Stimulated activated memory B cell treated with anti-CD40 and anti-IgM and Interleukin-4, amounts not matched to agents 10 μg/mL and 1 μg/mL and 100 μg/mL, for 72 hours (primary cell): ENCODE measurements at places on chromosomes 11 and 22.
A peak's percentile ranks its signal among the peaks of the same experiment; 100 is the strongest.

DNA sequence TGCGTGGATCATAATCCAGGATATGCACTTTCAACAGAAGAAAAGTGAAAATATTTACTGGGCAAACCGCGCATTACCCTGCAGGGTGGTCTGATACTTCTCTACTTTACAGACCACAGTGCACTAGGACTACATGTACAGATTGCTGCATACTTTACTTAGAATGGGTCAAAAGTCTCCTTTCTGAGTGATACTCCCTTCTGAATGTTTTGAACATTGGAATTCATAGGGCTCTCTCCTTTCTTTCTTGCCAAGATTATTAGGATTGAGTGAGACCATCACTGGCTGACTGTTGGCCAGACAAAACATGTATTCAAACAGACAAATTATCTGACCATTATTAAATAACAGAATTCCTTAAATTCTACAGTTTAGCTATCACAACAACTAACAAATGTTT, 6.6 kb upstream of the FIBIN start:
- no peak overlapping the region for H3K4me3 ChIP-seq
- no peaks in the 10 kb centered on the region for H3K4me1 ChIP-seq
- H3K36me3 ChIP-seq: no peaks in the 10 kb centered on the region
- ATAC-seq: no peak
- no peaks in the 10 kb centered on the region for H3K27me3 ChIP-seq

- no peak for ATAC-seq
- H3K27ac ChIP-seq: peak overlapping the region; percentile 100
- H3K4me1 ChIP-seq: peaks cover 41% of the 10 kb centered on the region
- H3K4me3 ChIP-seq: peak overlapping the region; percentile 99
These were observed 385 bp downstream of the HARBI1 start for GRCh38 chr11:46616551-46617133.

DNA sequence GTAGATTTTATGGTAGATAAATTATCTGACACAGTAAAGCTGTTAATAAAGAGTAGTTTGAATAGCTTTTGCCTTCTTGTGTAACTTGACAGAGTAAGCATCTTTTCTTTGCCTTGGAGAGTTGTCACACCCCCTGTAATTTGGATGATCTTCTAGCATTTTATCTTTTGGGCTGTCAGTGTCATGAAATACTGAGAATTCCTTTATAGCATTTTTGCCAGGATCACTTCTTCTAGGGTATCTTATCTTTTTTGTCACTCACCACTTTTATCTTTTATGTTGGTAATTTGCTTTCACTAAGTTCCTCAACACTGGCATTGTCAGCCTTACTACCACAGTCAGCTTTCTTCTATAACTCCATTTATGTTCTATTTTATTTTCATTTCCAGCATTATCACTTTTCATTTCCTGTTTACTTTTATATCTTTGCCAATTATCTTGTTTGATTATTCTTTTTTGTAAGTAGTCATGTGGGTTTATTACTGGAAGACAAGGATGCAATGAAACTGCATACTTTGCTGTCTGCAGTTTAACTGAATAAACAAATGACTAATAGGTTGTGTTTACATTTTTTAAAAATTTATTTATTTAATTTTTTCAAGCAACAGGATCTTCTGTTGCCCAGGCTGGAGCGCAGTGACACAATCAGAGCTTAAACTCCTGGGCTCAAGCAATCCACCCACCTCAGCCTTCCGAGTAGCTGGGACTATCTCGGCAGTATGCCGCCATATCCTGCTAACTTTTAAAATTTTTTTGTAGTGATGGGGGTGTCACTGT, 28.1 kb upstream of the ACAT1 start:
- no peak overlapping the region for H3K27ac ChIP-seq
- H3K4me1 ChIP-seq: no peaks in the 10 kb centered on the region
- ATAC-seq: no peak
- H3K36me3 ChIP-seq: peaks cover 54% of the 10 kb centered on the region
- no peaks in the 10 kb centered on the region for H3K27me3 ChIP-seq
- H3K4me3 ChIP-seq: no peak overlapping the region

DNA sequence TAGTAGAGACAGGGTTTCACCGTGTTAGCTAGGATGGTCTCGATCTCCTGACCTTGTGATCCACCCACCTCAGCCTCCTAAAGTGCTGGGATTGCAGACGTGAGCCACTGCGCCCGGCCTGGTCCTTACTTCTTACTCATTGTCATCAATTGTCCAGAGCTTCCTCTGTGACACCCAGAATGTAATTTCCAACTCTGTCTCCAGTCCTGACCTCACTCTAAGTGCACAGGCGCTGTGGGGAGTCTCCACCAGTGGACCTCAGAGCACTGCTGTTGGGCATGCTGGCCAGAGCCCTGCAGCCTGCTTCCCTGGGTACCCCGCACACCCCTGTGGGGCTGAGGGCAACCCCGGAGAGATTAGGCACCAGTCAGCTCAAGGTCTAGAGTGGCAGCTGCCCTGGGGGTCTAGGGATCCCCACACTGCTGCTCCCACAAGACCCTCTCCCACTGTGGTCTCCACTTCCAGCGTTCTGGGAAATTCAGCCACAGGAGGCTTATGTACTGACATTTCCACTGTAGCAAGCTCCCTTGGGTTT, 1140.3 kb downstream of the TBC1D22A start:
- no peak overlapping the region for H3K27ac ChIP-seq
- ATAC-seq: no peak
- H3K4me1 ChIP-seq: no peaks in the 10 kb centered on the region
- no peaks in the 10 kb centered on the region for H3K27me3 ChIP-seq
- H3K36me3 ChIP-seq: no peaks in the 10 kb centered on the region

- H3K4me1 ChIP-seq: peaks cover 10% of the 10 kb centered on the region
- H3K4me3 ChIP-seq: no peak overlapping the region
- H3K27ac ChIP-seq: no peak overlapping the region
These were observed 6.1 kb upstream of the TMEM135 start for GRCh38 chr11:87031433-87032170.
